ENCODE measurements at places on chromosomes 5 and 9. TPM values are rescaled to one million over a fixed set of nuclear protein-coding genes. Genes with fewer than 3 reads are reported as not detected.

DNA sequence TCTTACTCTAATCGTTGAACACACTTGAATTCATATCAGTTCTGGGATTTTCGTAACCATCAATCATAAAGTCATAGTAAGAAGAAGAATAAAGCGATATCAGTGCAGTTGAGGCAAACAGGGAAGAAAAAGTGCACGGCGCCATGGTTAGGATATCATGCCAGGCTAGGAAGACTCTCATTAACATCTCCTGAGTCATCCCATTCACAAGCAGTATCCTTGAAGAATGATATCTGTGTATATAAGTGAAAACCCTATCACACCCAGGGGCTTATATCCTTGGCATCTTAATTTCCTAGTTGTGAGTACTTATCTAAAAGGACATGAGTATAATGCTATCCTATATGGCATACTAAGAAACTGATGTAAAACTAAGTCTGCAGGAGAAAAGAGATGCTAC, 38.6 kb downstream of the NFIB start:
- no peak for DNase-seq

- no peak for DNase-seq
Observed at GRCh38 chr9:89884356-89885083, 279.7 kb downstream of the GADD45G start.

DNA sequence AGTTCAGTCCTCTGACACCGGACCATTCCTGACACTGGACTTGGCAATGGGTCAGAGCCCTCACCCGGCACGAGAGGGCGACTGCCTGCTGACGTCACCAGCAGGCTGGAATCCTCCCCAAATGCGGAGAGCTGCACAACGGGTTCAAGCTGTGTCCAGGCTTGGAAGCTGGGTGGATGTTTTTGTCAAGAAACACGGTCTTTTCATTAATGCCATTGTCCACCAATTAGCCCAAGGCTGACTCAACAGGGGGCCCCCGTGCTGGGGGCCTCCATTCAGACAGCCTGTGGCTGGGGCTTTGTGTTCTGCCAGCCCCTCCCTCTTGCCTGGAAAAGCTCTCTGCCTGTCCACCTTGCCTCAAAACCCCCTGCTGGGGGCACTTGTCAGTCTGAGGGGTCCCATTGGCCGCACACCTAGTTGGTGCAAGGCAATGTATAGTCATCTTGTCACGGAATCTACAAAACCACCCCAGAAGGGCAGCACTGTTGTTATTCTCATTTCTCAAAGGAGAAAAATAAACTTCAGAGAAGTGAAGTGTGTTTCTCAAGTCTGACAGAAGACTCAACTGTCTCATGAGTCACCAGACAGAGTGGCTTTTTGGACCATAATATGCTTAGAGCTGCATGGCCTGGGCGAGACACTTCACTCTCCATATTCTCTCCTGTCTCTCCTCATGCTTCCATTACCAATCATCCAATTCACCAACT, 24.6 kb downstream of the NDUFA8 start:
- no peak for DNase-seq

DNA sequence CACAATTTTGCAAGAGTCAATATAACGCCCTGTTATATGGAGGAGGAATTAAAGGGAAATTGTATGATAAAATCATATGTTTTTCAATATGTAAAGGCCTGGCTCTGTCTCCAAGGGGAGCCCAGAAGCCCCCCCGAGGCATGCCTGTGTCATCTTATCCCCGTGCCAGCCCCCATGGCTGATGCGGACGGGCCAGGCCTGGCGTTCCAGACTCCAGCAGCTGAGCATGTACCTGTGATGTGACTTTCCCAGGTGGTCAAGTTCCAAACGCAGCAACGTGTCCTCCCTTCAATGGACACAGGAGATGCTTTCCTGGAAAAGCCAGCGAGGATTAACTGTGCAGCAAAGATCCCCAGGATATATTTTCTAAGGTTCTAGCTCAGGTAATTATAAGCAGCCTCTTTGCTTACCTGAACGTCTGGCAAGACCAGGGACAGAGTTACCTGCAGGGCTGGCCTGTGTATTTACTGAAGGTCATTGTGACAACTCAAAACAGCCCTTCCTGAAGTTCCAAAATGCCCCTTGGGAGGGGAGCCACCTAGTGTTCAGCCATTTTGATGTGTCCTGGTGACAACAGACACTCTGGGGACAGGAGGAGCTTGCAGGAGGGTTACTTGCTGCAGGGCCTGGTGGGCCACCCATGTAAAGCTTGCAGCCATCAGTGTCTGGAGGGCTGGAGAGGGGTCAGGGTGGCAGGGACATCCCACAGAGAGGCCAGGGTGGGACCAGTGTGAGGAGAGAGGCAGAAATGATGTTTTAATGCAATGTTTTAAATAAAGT, 53.3 kb upstream of the RNU6ATAC start:
- DNase-seq, result no peak

- DNase-seq, result no peak
Observed at GRCh38 chr5:19496056-19496455, 491.9 kb downstream of the CDH18 start.

- DNase-seq, result no peak
Observed at GRCh38 chr5:6730807-6731206, 17.6 kb downstream of the TENT4A start.

GRCh38 chr5:134001938-134002731, 2.6 kb downstream of the VDAC1 start:
- DNase-seq, result no peak

DNA sequence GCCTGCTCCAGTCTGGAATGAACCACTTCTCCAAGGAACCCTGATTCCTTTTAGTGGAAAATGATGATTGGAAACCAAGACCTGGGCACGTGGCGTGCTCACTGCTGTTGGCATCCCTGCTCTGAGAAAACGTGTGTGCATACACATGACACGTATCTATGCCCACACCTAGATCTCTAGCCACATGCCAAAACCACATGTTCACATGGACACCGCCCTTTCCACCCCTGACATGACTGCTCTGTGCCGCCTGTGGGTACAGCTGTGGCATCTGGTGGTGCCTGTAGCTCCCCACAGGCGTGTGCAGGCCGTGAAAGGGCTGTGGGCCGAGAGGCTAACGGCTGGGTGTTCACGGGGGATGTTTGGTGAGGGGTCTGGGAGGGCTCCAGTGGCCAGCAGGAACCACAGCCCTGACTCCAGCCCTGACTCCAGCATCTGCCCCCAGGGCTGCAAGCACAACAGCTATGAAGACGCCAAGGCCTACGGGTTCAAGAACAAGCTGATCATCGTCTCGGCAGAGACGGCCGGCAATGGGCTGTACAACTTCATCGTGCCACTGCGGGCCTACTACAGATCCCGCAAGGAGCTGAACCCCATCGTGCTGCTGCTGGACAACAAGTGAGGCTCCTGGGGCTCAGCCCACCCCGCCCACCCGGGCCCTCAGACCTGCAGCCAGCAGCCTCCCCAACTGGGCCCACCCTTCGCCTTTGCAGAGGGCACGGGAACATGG, 75.1 kb downstream of the KCNT1 start:
- DNase-seq, result no peak

GRCh38 chr5:132822650-132823480, 7.6 kb downstream of the SHROOM1 start:
- DNase-seq, result peak; percentile 33

- DNase-seq, result no peak
Observed at GRCh38 chr5:59720063-59720462, 173.5 kb downstream of the PDE4D start.

- peak; percentile 82 for DNase-seq
Observed at GRCh38 chr9:120931231-120932085, 4.9 kb upstream of the TRAF1 start.

GRCh38 chr5:137306903-137307302, 192.2 kb downstream of the SPOCK1 start:
- DNase-seq, result no peak

GRCh38 chr5:14415024-14415697, 166.4 kb upstream of the OTULINL start:
- DNase-seq, result peak; percentile 74

UBE2QL1 gene
- not detected for total RNA-seq

FYB1 gene
- total RNA-seq, result 71.3 TPM

FOXD4L4 gene
- total RNA-seq, result 0.10 TPM

ANKRD55 gene
- 0.23 TPM for total RNA-seq

PRR7 gene
- total RNA-seq, result 21.5 TPM

SPATA31C1 gene
- total RNA-seq, result not detected

OR1Q1 gene
- total RNA-seq, result not detected

SLC6A3 gene
- not detected for total RNA-seq

EDIL3 gene
- total RNA-seq, result not detected

ORM2 gene
- not detected for total RNA-seq

MSH3 gene
- total RNA-seq, result 22.6 TPM
